ENCODE measurements at places on chromosomes 16 and 17. TPM values are rescaled to one million over a fixed set of nuclear protein-coding genes. Genes with fewer than 3 reads are reported as not detected.

Gene PRDM7
- polyA plus RNA-seq: not detected

Gene DNAAF8
- polyA plus RNA-seq: 4.3 TPM

Gene G6PC1
- polyA plus RNA-seq: not detected

Gene CPNE7
- 1.3 TPM for polyA plus RNA-seq

Gene ABI3
- 19.2 TPM for polyA plus RNA-seq

Gene ZNF263
- polyA plus RNA-seq: 13.4 TPM

Gene CCR7
- polyA plus RNA-seq: 5.9 TPM

DNA sequence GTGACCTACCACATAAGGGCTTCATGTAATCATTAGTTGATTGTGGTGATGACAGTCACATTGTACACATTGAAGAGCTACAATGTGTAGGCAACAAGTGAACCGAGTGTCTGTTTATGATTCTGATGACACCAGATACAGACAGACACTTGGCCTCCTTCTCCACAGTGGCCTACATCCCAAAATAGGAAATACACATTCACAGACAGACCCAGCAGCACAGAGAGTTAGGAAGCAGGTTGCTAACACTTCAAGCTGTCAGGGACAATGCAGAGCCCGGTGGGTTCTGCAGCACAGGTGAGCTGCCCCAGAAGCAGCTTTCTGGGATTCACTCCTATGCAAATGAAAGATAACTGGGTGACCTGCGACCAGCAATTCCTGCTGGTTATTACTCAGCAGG is 72.2 kb downstream of the CDH11 start:
- no peak for DNase-seq
- peaks cover 4% of the 10 kb centered on the region for H3K4me1 ChIP-seq
- no peaks in the 10 kb centered on the region for H3K36me3 ChIP-seq
- no peak overlapping the region for H3K27ac ChIP-seq
- no peak overlapping the region for H3K4me3 ChIP-seq

- no peak overlapping the region for H3K4me3 ChIP-seq
- H3K27ac ChIP-seq: no peak overlapping the region
- H3K27me3 ChIP-seq: no peaks in the 10 kb centered on the region
- DNase-seq: no peak
- H3K4me1 ChIP-seq: peaks cover 10% of the 10 kb centered on the region
- H3K36me3 ChIP-seq: no peaks in the 10 kb centered on the region
Observed at GRCh38 chr16:50735629-50736122, 6.2 kb upstream of the CYLD start.

DNA sequence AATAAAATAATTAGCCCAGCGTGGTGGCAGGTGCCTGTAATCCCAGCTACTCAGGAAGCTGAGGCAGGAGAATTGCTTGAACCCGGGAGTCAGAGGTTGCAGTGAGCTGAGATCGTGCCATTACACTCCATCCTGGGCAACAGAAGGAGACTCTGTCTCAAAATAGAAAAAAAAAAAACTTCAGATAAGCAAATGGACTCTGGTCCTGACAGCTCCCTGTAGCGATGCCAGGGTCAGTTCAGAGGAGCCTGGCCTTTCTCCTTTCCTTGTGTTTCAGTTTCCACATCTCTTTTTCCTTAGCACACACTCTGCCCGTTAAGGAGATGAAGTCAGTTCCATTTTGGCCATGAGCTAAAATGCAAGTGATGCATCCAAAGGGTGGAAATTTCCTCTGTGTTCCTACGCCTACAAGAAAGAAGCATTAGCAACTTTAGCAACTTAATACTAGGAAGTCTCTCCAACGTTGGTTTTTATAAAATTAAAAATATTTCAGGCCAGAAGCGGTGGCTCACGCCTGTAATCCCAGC is 11.6 kb upstream of the GRB2 start:
- no peaks in the 10 kb centered on the region for H3K27me3 ChIP-seq
- H3K27ac ChIP-seq: no peak overlapping the region
- H3K4me1 ChIP-seq: no peaks in the 10 kb centered on the region
- H3K4me3 ChIP-seq: no peak overlapping the region
- DNase-seq: no peak
- H3K36me3 ChIP-seq: no peaks in the 10 kb centered on the region

DNA sequence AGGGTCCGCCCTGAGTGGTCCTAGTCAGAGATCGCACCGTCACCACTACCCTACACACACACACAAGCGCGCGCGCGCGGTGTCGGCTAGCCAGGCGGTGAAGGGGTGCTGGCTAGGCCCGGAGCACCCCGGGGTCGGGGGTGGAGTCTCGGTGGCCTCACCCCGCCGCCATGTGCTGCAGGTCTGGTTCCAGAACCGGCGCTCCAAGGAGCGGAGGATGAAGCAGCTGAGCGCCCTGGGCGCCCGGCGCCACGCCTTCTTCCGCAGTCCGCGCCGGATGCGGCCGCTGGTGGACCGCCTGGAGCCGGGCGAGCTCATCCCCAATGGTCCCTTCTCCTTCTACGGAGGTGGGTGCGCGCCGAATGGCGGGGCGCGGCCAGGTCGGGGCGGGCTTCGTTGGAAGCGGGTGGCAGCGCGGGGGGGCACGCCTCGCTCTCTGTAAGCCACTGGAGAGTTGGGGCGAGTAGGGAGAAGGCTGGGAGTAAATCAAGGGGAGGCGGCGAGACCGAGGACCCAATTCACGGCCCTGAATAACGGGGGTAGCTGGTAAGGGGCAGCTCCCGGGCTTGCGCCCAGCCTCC is 4.8 kb downstream of the LHX1 start:
- no peak overlapping the region for H3K4me3 ChIP-seq
- H3K4me1 ChIP-seq: no peaks in the 10 kb centered on the region
- H3K27ac ChIP-seq: no peak overlapping the region
- H3K36me3 ChIP-seq: no peaks in the 10 kb centered on the region
- DNase-seq: no peak
- peaks cover 99% of the 10 kb centered on the region for H3K27me3 ChIP-seq

DNA sequence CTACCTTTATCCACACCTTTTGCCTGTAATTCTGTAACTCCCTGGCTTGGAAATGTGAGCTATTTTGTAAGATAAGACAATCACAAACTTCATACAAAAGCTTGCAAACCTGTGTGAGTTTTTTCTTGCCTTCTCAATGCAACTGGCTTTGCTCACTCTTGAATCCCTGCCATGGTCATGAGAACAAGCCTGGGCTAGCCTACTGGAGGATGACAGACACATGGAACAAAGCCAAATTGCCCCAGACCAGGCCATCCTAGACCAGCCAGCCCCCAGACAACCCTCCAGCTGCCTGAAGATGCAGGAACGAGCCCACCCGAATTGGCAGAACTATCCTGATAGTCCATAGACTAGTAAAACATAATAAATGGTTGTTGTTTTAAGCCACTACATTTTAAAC is 466.6 kb upstream of the ERCC4 start:
- no peak overlapping the region for H3K4me3 ChIP-seq
- H3K36me3 ChIP-seq: no peaks in the 10 kb centered on the region
- no peaks in the 10 kb centered on the region for H3K4me1 ChIP-seq
- no peak for DNase-seq

- H3K27ac ChIP-seq: peak overlapping the region; percentile 17
- H3K36me3 ChIP-seq: no peaks in the 10 kb centered on the region
- H3K4me3 ChIP-seq: no peak overlapping the region
- DNase-seq: no peak
- H3K4me1 ChIP-seq: peaks cover 9% of the 10 kb centered on the region
Observed at GRCh38 chr16:4617880-4618279, 3.2 kb upstream of the UBALD1 start.

- DNase-seq: no peak
- H3K27ac ChIP-seq: no peak overlapping the region
- H3K36me3 ChIP-seq: no peaks in the 10 kb centered on the region
- no peaks in the 10 kb centered on the region for H3K4me1 ChIP-seq
Observed at GRCh38 chr16:20626966-20627365, 50.8 kb upstream of the ACSM2B start.

- no peaks in the 10 kb centered on the region for H3K36me3 ChIP-seq
- no peaks in the 10 kb centered on the region for H3K27me3 ChIP-seq
- no peak for DNase-seq
- H3K4me3 ChIP-seq: no peak overlapping the region
Observed at GRCh38 chr17:27542841-27543463, 86.7 kb downstream of the KSR1 start.

- peaks cover 7% of the 10 kb centered on the region for H3K4me1 ChIP-seq
- no peaks in the 10 kb centered on the region for H3K27me3 ChIP-seq
- no peak overlapping the region for H3K4me3 ChIP-seq
- H3K36me3 ChIP-seq: no peaks in the 10 kb centered on the region
Observed at GRCh38 chr17:71176928-71177443, 943.8 kb upstream of the SOX9 start.

GRCh38 chr16:72963533-72964315 is 84.2 kb downstream of the ZFHX3 start:
- no peaks in the 10 kb centered on the region for H3K27me3 ChIP-seq
- H3K36me3 ChIP-seq: no peaks in the 10 kb centered on the region
- no peak for DNase-seq
- H3K4me3 ChIP-seq: no peak overlapping the region

GRCh38 chr16:67430504-67430976 is 381 bp upstream of the HSD11B2 start:
- no peaks in the 10 kb centered on the region for H3K4me1 ChIP-seq
- no peak overlapping the region for H3K27ac ChIP-seq
- peak overlapping the region; percentile 18 for H3K4me3 ChIP-seq
- no peaks in the 10 kb centered on the region for H3K36me3 ChIP-seq
- H3K27me3 ChIP-seq: peaks cover 7% of the 10 kb centered on the region

DNA sequence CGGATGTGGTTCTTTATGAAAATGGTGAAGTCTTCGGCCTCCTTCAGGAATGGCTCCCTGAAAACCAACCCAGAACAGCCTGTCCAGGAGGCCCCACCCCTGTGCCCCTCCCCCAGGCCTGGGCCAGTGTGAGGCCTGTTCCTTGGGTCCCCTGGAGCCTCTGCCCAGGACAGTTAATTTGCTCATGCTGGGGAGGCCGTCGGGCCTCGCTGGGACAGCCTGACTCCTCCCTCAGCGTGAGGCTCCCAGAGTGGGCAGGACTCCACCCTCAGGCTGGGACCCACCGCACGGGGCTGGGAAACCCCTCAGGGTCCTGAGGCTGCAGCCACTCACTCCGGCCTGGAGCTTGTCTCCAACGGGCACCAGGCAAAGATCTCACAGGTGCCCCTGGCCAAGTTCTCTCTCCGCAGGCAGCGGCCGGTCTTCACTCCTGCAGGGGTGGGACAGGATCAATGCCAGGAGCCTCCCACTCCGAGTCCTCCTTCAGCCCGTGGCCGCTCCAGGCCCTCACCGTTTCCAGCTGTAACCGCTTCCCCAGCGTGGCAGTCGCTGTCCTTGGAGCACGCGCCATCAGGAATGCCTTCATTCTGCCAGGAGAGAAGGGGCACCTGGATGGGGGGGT is 5.8 kb downstream of the P2RX5 start:
- peaks cover 14% of the 10 kb centered on the region for H3K27me3 ChIP-seq
- no peaks in the 10 kb centered on the region for H3K36me3 ChIP-seq
- no peak overlapping the region for H3K4me3 ChIP-seq
- no peak for DNase-seq

DNA sequence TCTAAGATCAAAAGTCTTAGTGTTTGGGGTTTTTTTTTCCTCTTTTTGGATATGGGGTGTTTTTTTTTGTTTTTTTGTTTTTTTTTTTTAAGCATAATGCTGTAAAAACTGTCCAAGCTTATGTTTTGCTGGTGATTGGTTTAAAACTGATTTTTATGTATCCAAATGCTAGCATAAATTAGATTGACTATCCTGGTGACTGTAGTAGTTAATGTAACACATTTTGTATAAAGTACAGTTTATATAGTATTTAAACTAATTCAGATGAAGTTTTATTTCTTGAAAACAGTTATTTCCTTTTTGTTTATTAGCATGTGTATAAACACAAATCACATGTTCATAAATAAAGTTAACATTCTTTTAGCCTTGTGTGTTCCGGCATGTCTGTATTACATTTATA is 10.9 kb downstream of the RBBP6 start:
- peaks cover 5% of the 10 kb centered on the region for H3K36me3 ChIP-seq
- DNase-seq: no peak
- no peak overlapping the region for H3K27ac ChIP-seq
- H3K4me1 ChIP-seq: no peaks in the 10 kb centered on the region

GRCh38 chr16:81834868-81835267 is 55.8 kb downstream of the PLCG2 start:
- H3K27ac ChIP-seq: no peak overlapping the region
- no peaks in the 10 kb centered on the region for H3K27me3 ChIP-seq
- peaks cover 12% of the 10 kb centered on the region for H3K4me1 ChIP-seq
- H3K4me3 ChIP-seq: no peak overlapping the region

DNA sequence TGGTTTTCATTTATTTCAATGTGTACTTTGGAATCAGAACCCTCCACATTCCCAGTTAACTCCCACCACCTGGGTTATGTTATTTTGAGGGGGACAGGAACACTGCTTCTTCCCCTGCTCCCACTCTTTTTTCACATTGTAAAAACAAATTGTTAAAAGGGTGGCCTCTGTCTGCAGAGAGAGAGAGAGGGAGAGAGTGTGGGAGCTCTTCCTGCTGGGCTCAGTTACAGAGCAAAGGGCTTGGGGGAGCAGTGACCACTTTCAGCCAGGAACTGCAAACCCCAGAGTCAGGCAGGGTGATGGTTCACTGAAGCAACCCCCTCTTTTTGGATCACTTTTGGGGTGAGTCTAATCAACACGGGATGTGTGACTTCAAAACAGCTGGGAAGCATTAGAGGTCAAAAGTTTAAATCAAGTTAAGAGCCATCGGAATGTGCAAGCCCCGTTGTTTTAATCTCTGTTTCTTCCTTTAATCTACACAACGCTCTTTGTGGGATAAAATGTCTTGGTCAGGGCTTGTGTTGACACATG is 577.0 kb upstream of the CDH11 start:
- peaks cover 41% of the 10 kb centered on the region for H3K4me1 ChIP-seq
- H3K36me3 ChIP-seq: no peaks in the 10 kb centered on the region
- no peaks in the 10 kb centered on the region for H3K27me3 ChIP-seq
- H3K27ac ChIP-seq: no peak overlapping the region
- DNase-seq: peak; percentile 84

GRCh38 chr17:9645851-9646545 is 681 bp downstream of the USP43 start:
- peak overlapping the region; percentile 45 for H3K4me3 ChIP-seq
- peak overlapping the region; percentile 92 for H3K27ac ChIP-seq
- peak; percentile 30 for DNase-seq

GRCh38 chr17:2179615-2180295 is 123.8 kb downstream of the SMG6 start:
- peak; percentile 97 for DNase-seq
- peak overlapping the region; percentile 90 for H3K27ac ChIP-seq
- peaks cover 1% of the 10 kb centered on the region for H3K36me3 ChIP-seq
- peaks cover 82% of the 10 kb centered on the region for H3K4me1 ChIP-seq
- no peaks in the 10 kb centered on the region for H3K27me3 ChIP-seq
- no peak overlapping the region for H3K4me3 ChIP-seq

- no peak for DNase-seq
- no peaks in the 10 kb centered on the region for H3K27me3 ChIP-seq
- H3K4me1 ChIP-seq: peaks cover 25% of the 10 kb centered on the region
- H3K36me3 ChIP-seq: no peaks in the 10 kb centered on the region
- H3K4me3 ChIP-seq: no peak overlapping the region
Observed at GRCh38 chr16:75086281-75086680, 30.3 kb downstream of the LDHD start.

GRCh38 chr16:54277845-54278703 is 8.5 kb downstream of the IRX3 start:
- H3K36me3 ChIP-seq: no peaks in the 10 kb centered on the region
- peaks cover 33% of the 10 kb centered on the region for H3K27me3 ChIP-seq
- no peak overlapping the region for H3K27ac ChIP-seq
- DNase-seq: peak; percentile 64

All from lung (tissue), 17 donors.